ENCODE measurements at places on chromosomes 2 and 18.

DNA sequence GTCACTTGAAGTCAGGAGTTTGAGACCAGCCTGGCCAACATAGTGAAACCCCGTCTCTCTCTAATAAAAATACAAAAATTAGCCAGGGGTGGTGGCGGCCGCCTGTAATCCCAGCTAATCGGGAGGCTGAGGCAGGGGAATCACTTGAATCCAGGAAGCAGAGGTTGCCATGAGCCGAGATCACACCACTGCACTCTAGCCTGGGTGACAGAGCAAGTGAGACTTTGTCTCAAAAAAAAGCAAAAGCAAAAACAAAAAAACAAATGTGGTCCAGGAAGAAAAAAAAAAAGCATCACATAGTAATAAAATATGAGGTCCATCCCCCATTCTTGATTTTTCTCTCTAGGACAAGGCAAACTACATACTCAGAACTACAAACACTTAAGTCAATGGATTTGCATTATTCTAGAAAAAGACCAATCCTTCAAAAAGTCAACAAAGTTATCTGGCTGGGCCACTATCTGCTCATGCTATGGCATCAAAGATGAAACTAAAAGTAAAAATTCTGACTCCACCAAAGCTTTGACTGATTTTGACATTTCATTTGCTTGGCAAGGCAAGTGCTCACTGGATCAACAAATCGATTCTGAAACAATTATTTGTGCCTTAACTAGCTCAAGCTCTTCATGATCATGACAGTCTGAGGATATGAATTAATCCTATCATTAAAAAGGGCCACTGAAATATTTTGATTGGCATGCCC, 28.4 kb downstream of the MEX3C start:
- DNase-seq, result no peak

DNA sequence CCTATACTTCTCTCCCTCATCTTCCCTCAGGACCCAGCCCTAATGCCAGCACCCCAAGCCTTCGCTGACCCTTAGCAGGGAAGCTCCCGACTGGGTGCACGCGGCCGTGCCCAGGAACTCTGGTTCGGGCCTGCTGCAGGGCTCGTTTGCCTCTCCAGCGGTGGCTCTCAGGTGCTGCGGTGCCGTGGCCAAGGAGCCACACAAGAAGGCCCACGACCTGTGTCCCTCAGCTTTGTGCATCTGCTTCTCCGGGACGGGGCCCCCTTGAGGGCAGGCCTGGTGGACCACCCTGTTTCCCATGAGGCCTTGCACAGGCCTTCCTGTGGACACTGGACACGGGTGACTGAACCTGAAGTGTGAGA, 17.7 kb downstream of the BOK start:
- no peak for DNase-seq

- no peak for DNase-seq
Measured at GRCh38 chr2:22904126-22904684, 480.8 kb upstream of the KLHL29 start.

GRCh38 chr2:168552450-168552856, 96.4 kb downstream of the CERS6 start:
- no peak for DNase-seq

- no peak for DNase-seq
Measured at GRCh38 chr2:37550190-37550589, 121.3 kb downstream of the CDC42EP3 start.

DNA sequence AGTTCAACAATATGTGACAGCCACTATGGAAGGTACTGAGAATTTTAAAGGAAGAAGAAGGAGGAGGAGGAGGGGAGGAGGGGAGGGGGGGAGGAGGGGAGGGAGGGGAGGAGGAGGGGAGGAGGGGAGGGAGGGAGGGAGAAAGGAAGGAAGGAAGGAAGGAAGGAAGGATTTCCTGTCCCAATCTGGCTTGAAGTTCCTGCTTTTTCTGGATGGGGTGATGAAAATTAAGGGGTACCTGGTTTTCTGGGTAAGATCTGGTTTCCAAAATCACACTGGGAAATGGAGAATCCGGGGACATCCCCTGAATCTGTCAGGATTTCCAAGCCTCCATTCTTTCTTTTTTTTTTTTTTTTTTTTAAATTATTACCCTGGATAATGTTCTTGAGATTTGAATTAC, 271.8 kb downstream of the MTX2 start:
- no peak for DNase-seq

- DNase-seq, result no peak
Measured at GRCh38 chr2:73018188-73018825, 53.2 kb downstream of the SFXN5 start.

GRCh38 chr2:109613081-109613921, 465 bp downstream of the SEPTIN10 start:
- DNase-seq, result peak; percentile 83

DNA sequence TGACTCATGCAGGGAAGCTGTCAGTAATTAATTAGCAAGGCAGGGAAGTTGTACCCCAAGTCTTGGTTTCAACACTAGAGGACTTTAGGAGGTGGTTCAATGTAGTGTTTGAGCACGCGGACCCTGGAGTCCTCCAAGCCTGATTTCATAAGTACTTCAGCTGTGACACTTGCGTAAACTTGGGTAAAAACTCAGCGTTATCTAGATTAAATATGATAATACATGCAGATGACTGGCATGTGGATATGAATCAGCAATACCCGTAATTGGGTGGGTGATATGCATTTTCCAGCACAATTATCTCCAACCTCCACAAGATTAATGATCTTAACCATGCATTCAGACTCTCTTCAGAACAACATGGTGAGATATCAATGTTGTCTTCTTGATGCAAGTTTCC, 5.2 kb downstream of the UGT1A7 start:
- DNase-seq, result no peak

DNA sequence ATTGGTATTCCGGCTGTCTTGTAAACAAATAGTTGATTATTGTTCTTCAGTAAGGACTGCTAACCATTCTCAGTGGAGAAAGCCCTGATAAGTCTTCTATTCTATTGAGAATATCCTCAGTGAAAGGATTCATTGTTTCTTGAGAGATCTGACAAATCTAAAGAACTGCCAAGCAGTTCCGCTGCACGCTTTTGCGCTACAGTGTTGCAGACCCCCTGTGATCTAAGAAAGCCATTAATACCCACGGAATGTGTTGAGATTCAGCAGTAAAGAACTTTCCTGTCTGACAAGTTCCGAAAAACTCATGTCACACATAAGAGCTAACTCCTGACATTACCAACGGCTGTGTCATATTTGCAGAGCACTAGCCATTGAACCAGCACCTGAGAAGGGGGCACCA, 63.8 kb downstream of the ZNF236 start:
- no peak for DNase-seq

DNA sequence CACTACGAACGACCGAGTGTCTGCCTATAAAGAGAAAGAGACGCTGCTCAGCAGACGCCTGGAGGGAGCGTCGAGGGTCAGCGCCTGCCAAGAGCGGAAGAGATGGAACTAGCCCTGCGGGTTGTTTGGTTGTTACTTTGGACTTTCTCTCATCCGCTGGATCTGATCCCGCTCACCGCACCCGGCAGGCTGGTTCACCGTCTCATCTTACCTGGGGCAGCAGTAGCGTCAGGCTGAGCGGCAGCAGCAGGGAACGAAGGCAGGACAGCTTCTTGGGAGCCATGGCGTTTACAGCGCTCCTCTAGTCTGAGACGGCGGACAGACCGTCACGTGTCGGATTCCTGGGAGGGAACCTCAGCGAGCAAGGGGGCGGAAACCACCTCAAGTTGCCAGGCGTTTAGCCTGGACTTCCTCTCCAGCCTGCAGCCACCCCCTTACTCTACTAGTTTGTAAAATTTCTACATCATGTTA, 1.9 kb downstream of the GLB1L start:
- no peak for DNase-seq

DNA sequence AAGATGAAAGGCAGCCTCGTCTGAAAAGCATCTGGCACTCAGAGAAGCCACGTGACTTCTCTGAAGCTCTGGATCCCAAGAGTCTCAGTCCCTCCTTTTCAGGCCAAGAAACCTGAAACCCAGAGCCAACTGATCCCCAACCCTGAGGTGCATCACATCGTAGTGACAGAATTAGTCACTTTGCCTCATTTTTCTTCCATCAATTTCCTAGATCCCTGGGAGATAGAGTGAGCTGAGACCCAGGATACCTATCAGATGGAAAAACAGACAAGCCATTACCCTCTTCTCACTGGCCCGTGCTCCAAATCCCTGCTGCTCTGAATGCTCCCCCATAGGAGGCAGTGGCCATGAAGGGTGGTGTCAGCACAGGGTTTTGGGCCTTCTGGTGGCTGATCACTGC, 113.1 kb downstream of the ALK start:
- DNase-seq, result no peak

GRCh38 chr2:131105156-131105949, at the start of gene PLEKHB2:
PLEKHB2 (plus strand) TSS chr2:131105336; CDS start chr2:131120942, 15,606 bp downstream.
- DNase-seq, result peak; percentile 94

GRCh38 chr18:40569605-40570004, 1385.4 kb upstream of the PIK3C3 start:
- no peak for DNase-seq

DNA sequence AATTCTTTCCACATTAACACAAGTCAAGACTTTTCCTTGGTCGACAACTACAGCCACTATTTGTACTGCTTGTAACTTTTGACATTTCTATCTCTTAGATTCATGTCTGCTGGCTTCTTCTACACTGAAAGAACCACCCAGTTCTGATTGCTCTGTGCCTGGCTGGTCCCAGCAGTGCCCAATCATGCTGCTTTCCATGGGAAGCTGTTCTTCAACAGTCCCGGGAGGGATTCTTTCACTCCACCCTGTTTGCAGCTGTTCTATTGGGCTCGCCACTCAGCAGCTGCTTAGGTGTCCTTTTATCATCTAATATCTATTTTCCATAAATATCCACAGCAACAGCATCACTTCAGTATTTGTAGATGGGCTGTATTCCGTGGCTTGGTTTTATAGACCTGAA, 471.1 kb upstream of the SMIM21 start:
- DNase-seq, result no peak

DNA sequence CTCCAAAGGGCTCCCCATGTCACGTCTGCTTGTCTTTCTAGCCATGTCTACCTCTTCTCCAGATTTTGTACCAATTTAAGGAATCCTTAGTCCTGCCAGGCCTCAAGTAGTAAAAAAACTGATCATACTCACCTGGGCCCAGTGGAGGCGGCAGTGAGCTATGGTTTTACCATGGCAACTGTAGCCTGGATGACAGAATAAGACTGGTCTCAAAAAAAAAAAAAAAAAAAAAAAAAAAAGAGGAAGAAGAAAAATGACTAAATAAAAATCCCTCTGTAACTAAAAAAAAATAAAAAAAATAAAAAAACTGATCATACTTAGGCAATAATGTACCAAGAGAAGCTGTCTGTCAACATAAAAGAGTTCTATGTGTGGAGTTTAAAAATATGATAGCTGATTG, 221.6 kb downstream of the NR4A2 start:
- DNase-seq, result no peak

GRCh38 chr2:240595381-240596079, 9.0 kb downstream of the CAPN10 start:
- DNase-seq, result peak; percentile 76

All from suprapubic skin (tissue), 4 donors.